ENCODE measurements at places on chromosomes 1 and 21.

- DNase-seq: no peak
These were observed 36.4 kb downstream of the PALMD start for GRCh38 chr1:99682291-99682751.

DNA sequence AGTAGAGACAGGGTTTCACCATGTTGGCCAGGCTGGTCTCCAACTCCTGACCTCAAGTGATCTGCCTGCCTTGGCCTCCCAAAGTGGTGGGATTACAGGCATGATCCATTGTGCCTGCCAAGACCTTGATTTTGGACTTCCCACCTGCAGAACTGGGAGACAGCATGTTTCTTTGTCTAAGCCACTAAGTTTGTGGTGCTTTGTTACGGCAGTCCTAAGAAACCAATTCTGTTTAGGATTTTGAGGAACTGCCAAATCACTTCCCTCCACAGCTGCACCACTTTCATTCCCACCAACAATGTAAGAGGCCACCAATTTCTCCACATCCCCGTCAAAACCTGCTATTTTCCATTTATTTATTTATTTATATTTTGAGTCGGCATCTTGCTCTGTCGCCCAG is 46.1 kb downstream of the CHAF1B start:
- no peak for DNase-seq

DNA sequence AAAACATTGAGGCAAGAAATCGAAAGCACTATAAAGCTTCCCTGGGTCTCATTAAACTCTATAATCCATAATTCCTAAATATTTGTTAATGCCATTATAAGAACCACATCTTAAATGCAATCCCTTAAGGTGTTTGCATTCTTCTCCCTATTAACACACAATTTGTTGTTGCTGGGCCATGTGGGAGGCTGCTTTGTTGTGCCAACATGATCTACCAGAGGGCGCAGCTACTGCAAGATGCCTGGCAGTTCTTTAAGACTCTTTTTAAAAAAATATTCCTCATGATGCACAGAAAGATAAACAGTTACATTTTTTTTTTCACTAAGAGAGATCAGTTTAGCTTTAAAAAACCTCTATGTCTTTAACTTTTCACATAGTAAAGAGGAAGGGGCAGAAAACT is 39.0 kb upstream of the BCAS2 start:
- no peak for DNase-seq

DNA sequence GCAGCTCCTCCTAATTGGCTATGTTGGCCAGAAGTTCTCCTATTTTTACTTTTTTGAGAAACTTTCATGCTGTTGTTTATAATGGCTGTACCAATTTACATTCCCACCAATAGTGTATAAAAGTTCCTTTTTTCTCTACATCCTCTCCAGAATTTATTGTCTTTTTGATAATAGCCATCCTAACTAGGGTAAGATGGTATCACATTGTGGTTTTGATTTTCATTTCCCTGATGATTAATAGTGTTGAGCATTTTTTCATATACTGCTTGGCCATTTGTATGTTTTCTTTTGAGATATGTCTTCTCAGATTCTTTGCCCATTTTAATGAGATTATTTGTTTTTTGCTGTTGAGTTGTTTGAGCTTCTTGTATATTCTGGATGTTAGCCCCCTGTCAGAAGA is 46.8 kb downstream of the NTMT2 start:
- DNase-seq: no peak

- no peak for DNase-seq
These were observed 201.6 kb upstream of the PTBP2 start for GRCh38 chr1:96519851-96520578.
